ENCODE measurements at places on chromosomes 6 and 20.

- DNase-seq = no peak
Measured at GRCh38 chr6:167932468-167933276, 64.8 kb upstream of the KIF25 start.

DNA sequence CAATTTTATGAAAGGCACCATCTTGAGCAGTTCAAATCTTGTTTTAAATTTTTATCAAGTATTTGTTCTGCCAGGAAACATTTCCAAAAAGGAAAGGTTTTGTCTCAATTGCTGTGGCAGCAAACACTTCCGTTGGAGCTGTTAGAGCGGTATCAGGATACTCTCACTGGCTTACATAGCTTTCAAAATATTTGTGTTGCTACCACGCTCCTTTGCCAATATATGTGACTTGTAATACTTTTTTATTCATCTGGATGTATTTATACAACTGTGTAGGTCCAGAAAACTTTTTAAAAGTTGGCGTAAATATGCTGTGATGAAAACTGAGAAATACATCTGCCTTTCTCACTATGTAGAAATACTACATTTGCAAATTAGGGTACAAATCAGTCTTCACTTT, 37.8 kb upstream of the NHSL1 start:
- no peak for DNase-seq

GRCh38 chr6:115783402-115784061, 277.2 kb downstream of the FRK start:
- DNase-seq = no peak

GRCh38 chr6:166542580-166542912, 43.9 kb downstream of the RAMACL start:
- DNase-seq = no peak

- no peak for DNase-seq
Measured at GRCh38 chr6:2919401-2919800, 16.3 kb upstream of the SERPINB9 start.

- no peak for DNase-seq
Measured at GRCh38 chr6:77656999-77657764, 4.3 kb downstream of the MEI4 start.

DNA sequence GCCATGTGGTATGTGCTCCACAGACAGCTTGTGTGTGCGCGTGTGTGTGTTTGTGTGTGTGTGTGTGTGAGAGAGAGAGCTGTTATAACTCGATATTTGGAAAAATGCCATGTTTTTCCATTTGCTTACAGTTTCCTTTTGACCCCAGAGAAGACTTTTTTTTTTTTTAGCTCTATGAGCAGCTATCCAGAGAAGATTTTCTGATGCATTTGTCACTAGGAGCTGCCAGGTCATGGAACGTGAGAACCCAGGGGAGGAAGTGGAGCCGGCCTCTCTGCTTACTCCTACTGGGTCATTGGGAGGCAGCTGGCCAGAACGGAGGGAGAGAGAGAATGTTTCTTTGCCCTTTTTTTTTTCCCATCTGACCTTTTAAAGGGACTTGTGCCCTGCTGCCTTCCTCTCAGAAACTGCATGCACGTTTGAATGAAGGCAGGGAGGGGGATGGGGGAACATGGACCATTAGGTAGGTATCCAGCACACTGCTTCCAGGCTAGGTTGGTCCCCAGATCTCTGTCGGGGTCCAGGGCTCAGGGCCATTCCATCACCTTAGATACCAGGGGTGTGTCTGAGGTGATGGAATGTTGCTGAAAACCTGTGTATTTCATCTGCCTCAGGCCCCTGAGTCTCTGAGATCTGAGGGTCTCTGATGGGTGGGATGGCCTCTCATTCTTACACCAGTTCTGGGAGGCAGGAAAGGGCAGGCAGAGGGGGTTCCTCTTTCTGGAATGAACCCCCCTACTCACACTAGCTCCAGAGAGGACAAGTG, 11.2 kb upstream of the MRPS18A start:
- DNase-seq = no peak

- no peak for DNase-seq
Measured at GRCh38 chr6:84667252-84668213, 96.9 kb downstream of the TBX18 start.

DNA sequence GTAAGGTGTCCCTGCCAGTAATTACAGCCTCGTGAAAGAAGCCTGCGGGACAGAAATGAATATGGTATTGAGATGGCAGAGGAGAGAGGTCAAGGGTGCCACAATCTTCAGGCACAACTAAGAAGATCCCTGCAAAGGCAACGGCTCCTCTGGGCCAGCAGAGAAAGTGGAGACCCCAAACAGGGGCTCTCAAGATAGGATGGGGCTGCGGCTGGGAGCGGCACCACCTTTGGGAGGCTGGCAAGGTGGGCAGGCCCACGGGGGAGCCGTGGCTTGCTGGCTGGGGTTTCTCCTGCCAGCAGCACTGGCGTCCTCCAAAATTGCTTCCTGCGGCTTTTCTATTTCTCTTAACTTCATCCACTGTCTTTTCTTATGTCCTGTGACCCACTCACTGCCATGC, 183.6 kb upstream of the QKI start:
- no peak for DNase-seq

- DNase-seq = no peak
Measured at GRCh38 chr20:58828136-58828535, 22.6 kb downstream of the GNAS-AS1 start.

DNA sequence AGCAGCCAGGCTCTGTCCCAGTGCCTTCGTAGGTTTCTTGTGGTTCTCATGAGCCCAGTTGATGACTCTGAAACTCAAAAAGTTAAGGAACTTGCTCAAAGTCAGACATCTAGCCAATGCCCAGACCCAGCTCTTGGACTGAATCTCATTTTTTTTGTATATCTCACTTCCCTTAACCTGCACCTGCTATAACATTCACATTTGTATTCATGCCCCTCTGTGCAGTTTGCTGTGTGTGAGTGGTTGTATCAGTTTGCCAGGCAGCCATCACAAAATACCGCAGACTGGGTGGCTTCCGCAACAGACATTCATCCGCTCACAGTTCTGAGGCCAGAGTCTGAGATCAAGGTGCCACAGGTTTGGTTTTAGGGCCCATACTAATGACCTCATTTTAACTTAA, 49.9 kb downstream of the IPCEF1 start:
- DNase-seq = no peak

GRCh38 chr6:26087284-26088115, at the start of gene HFE:
Gene HFE, plus strand, starts transcription at chr6:26087429. Its CDS starts 12 bp downstream, at chr6:26087441.
- peak; percentile 65 for DNase-seq

DNA sequence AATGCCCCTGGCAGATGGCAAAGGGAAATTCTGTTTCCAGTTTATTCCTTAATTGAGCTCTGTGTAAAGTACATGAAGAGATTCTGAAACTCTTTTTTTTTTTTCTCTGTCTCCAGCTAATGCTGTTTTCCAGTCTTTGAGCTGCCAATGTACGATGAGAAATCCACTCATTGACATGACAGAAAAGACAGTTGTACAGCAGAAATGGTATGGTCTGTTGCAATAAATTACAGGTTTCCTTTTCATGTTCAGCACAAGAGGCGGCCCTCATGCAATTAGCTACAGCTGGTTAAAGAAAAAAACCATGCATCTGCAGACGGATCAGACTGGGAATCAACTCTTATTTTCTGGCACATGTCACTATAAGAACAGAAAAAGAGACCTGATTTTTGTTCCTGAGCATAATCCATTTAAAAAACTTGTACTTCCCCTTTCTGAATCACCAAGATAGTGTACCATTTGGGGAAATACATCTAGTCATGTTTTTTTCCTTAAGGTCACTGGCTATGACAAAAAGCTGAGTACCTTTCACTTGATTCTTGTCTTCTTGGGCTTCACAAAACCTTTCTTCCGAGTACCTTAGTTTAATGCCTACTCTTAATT, 289.8 kb upstream of the PREP start:
- DNase-seq = no peak

- DNase-seq = no peak
Measured at GRCh38 chr6:157017861-157018260, 240.7 kb downstream of the ARID1B start.

- peak; percentile 16 for DNase-seq
Measured at GRCh38 chr6:97215157-97215769, 67.8 kb downstream of the MMS22L start.

DNA sequence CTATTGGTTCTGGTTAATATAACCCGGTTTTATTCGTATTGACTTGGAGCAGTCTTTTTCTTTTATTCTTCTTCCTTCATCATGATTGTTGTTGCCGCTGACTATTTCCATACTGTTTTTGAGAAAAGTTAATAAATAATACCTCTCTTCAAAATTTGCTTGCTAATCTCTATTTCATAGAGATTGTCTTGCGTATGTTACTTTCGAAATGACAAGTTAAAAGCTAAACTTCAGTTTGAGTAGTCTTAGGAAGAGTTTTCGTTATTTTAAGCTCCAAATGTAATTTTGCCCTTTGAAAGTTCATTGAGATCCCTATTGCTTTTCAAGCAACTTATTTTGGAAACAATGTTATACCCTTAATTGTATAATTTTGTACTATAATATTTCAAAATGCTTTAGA, 36.4 kb downstream of the DCBLD1 start:
- no peak for DNase-seq

GRCh38 chr20:63635431-63636141, 8.7 kb upstream of the GMEB2 start:
- no peak for DNase-seq

DNA sequence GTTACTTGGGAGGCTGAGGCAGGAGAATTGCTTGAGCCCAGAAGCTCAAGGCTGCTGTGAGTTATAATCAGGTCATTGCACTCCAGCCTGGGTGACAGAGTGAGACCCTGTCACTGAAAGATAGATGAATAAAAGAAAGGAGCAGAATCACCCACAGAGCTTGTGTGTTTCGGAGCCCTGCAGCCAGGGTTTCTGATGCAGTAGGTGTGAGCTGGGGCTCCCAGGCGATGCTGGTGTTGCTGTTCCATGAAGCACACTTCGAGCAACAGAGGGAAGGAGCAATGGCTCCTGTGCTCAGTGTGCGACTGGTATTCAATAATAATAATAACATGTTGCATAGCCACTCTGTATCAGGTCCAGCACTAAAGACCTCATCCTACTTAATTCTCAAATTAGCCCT, 197.5 kb upstream of the CST7 start:
- no peak for DNase-seq

DNA sequence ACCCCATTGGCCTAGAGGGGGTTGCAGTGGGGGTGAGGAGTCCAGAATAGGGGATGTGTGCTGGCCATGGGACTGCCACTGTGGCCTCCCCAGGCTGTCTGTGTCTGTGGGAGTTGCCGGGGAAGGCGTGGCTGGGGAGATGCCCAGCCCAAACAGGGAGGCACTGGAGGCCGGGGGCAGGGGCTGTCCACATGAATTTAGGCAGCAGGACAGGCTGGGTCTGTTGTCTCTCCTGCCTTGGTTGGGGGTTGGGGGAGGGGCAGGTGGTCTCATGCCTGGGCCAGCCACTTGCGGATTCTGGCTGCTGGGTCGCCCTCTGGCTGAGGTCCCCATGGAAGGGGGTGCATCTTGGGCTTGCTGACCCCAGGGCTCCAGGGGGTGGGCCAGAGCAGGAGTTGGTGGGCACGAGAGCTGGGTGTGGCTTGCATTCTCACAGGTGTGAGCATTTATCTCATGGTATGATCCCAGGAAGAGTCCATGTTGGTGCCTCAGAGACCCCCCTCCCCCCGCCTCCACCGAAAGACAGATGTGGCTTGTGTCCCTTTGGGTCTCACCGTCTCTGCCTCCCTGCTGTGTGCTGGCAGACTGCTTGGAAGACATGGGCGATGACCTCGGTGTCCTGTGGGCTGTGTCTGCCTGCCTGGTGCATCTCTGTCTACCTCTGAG, 4.0 kb downstream of the SOX18 start:
- no peak for DNase-seq

DNA sequence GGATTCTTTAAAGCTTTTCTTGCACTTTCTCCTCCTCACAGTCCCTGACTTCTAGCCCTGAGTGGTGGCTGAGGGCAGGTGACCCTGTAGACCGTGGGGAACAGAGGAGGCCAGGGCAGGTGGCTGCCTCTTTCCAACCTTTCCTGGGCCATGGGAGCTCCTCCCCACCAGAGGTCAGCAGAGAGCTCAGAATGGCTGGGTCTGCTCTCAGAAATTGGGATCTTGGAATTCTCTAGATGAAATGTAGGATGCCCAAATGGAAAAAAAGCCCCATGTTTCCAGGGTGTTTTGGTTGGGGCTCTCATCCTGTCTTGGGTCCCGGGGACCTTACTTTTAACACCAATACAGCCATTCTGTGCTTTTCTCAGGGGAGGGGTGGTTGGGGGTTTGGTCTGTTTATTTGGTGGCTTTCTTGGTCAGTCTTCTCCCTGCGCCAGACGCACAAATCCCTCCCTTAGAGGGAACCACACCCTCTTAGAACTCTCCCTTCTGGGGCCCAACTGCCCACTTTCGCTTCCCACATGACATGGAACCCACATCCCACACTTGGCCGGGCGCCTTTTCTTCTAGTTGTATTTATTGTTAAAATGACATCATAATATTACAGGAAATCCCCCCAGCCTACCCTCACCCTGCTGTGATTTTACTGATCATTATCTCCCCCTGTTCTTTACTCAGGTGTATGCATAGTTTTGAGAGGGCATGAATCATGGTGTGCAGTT, 17.9 kb downstream of the GNAS start:
- DNase-seq = no peak

DNA sequence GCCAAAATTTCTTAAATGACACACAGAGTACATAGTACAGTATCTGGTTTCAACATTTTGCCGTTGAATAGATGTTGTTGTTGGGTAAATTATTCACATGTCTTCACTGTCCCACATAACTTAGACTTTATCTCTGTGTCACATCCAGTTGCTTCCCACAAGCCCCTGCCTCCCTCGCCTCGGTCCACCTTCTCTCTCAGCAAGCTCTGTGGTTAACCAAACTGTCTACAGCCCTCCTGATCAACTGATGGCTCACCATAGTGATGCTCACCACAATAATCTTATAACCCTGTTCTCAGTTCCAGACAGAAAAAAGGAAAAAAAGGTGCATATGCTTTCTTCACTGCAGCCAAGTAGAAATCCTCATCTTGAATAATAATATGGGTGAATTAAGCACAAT, 23.0 kb downstream of the IL17F start:
- no peak for DNase-seq

- DNase-seq = no peak
Measured at GRCh38 chr6:75318900-75319299, 34.3 kb upstream of the TMEM30A start.

GRCh38 chr6:7171119-7171518, 63.4 kb downstream of the RREB1 start:
- DNase-seq = no peak

- DNase-seq = no peak
Measured at GRCh38 chr20:20386192-20386591, 18.3 kb downstream of the INSM1 start.

GRCh38 chr6:31558631-31559500, 11.5 kb downstream of the NFKBIL1 start:
- no peak for DNase-seq

- DNase-seq = no peak
Measured at GRCh38 chr20:45346851-45347250, 1.4 kb downstream of the SDC4 start.

DNA sequence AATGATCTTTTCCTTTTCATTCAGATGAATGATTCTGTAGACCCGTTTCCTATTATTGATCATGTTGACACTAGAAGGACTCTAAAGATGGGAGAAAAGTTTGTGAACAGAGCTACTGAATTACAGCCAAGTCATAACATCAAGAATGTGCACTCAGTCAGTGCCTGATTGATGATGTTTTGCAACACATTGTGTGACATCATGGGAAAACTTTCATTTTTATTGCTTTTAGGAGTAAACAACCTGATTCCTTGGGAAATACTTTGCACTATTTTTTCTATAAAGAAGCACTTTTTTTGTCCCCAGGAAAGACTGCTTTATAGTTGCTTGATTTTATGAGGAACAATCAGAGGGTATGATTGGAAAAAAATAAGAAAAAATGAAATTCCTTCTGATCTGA, 383.8 kb upstream of the JAG1 start:
- no peak for DNase-seq

- no peak for DNase-seq
Measured at GRCh38 chr6:11242711-11243110, 10.2 kb upstream of the NEDD9 start.
